Upper lobe of left lung (tissue), 6 donors: ENCODE measurements at places on chromosomes 2 and 18. TPM values are rescaled to one million over a fixed set of nuclear protein-coding genes. Genes with fewer than 3 reads are reported as not detected.
A peak's percentile ranks its signal among the peaks of the same experiment; 100 is the strongest.

- DNase-seq, result no peak
Measured at GRCh38 chr2:58215429-58215828, 25.7 kb downstream of the FANCL start.

- no peak for DNase-seq
Measured at GRCh38 chr2:226548732-226549131, 250.9 kb downstream of the IRS1 start.

- DNase-seq, result no peak
Measured at GRCh38 chr2:64931246-64932115, 57.7 kb upstream of the SLC1A4 start.

DNA sequence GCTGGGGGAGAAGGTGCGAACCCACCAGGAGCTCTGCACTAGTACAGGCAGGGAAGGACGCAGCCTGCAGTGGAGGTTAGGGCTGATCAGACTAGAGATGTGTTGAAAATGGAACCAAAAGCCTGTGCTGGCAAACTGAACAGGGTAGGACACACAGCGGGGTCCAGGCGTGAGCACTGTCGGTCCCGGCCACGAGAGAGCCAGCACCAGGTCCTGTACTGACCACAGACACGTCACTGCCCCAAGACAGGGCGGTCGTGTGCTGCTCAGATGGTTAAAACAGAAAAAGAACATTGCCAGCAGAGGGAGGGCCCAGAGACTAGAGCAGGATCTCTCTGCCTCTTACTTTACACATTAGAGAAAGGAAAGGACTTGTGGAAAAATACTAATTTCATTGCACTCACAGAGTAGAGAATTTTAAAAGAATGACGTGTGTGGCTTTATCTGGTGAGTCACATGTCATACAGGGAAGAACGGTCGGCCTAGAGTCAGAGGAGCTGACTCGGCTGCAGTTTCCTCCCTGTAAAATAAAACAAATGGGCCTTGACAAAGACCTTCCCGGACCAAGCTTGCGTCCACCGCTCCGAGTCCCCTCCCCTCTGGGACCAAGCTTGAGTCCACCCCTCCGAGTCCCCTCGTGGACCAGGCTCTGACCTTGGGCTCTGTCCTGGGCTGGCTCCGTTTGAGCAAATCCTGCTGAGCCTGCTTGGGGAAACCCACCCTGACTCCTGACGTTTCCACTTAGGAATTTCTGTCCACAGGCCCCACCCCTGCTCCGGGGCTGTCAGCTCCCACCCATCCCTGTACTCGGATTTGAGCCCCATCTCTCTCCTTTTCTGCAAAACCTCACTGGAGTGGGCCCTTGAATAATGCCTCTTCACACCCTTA is 16.7 kb upstream of the ADI1 start:
- peak; percentile 64 for DNase-seq

GRCh38 chr2:129488376-129488775 is 491.1 kb upstream of the RAB6C start:
- DNase-seq, result no peak

DNA sequence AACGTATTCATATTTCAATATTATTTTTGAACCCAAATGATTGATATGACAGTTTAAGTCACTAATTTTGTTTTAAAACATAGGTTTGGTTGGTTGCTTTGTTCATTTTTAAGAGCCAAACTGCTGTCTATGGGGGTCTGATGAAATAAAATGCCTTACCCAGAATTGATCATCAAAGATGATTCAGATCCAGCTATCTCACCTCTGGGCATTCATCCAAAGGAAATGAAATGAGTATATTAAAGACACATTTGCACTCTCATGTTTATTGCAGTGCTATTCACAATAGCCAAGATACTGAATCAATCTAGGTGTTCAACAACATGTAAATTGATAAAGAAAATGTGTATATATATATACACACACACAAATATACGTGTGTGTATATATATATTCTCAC is 326.9 kb upstream of the GULP1 start:
- no peak for DNase-seq

GRCh38 chr18:21341141-21341540 is 99.1 kb downstream of the GREB1L start:
- DNase-seq, result no peak

The CNTNAP5 gene
- total RNA-seq, result not detected

GRCh38 chr2:232203936-232204335 is 174.6 kb upstream of the ALPP start:
- no peak for DNase-seq

DNA sequence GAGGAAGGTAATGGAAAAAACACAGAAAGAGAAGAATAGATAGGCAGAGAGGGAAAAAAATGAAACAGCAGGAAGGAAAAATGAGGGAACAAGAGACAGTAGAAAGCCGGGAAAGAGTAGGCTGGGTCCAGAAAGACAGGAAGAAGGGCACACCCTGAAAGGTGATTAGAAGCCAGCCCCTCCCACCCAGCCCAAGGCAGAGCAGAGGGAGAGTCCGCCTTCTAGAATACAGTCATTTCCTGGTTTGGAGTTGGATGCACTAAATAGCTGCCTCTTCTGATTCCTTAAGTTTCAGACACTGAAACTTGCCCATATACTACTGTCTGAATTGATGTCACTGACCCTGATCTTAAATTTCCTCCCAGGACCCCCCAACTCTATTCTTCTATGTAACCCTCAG is 17.9 kb upstream of the DSG3 start:
- DNase-seq, result no peak

The MIB1 gene
- 27.7 TPM for total RNA-seq
